Skin of body (tissue), 3 donors: ENCODE measurements at places on chromosomes 3 and 15.

GRCh38 chr3:87491843-87492242 is 215.5 kb upstream of the POU1F1 start:
- no peak for DNase-seq

- DNase-seq: no peak
Measured at GRCh38 chr3:55622733-55623132, 135.6 kb upstream of the WNT5A start.

DNA sequence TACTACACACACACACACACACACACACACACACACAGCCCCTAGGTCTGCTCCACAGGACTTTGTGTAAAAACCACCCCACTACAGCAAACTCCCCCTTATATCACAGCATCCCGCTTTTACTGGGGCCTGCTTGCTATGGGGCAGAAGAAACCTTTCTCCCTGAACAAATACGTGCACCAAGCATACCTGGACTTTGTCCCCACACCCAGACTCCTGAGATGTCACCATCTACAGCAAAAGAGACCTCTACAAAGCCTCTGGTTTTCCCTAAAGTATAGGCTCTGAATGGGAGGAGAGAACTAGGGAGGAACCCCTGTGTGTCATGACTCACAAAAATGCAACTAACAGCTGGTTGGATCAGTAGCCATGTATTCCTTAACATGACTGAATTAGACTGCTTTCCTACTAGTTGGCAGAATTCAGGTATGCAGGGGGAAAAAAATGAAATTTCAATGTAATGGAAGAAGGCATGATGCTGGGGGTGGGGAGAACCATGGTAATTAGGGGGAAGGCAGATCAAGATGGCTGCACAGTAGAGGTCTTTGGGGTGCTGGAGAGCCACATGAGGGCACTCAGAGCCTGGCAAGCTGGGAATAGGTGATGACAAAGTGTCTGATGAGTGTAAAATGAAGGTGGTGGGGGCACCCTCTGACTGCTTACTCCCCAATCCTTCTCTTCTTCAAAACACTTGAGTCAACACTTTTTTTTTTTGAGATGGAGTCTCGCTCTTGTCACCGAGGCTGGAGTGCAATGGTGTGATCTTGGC is 45.9 kb downstream of the DAPK2 start:
- DNase-seq: no peak

DNA sequence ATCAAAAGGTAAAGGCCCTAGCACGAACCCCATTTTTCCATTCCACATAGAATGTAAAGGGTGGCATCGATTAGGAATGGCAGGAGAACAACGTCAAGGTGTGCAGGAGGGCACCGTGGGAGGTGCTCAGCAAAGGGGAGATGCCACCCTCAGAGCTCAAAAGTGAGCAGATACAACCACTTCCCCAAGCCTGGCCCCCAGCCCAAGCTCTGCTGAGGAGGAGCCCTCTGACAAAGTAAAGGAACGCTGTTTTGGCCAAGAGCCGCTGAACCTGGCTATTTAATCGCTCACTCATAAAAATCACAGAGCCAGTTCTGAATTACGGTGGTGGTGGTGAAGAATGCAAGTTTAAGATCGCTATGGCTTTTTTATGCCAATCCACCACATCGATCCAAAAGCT is 12.4 kb downstream of the GNB5 start:
- DNase-seq: no peak

DNA sequence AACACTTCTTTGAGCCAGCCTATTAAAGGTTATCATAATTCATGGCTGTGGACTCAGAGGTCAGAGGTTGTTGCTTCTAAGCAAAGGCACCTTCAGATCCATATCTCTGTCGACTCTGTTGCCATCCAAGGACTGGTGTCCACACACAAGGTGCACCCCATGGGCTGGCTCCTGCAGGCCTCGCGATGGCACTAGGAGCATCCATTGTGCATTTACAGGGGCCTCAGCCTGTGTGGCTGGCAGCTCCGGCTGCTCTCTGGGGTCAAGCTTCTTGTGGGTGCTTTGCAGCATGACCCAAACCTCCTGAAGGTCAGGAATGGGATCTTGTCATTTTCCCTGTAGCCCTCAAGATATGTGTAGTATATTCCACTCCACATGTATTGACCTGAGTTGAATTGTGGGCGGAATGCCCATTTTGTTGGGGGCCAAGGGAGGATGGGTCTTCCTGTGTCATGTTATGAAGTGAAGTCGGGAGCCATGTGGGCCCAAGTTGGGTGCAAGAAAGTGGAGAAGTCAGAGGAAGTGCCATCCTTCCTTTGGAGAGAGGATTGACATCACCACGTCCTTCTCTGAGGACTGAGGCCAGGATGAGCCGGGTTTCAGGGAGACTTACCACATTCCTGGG is 43.9 kb downstream of the CHDH start:
- no peak for DNase-seq

GRCh38 chr3:38698061-38698460 is 48.6 kb upstream of the SCN5A start:
- DNase-seq: no peak

GRCh38 chr15:68829068-68829467 is 8.4 kb upstream of the ANP32A start:
- DNase-seq: no peak

GRCh38 chr15:53827355-53827754 is 67.9 kb upstream of the WDR72 start:
- DNase-seq: no peak

DNA sequence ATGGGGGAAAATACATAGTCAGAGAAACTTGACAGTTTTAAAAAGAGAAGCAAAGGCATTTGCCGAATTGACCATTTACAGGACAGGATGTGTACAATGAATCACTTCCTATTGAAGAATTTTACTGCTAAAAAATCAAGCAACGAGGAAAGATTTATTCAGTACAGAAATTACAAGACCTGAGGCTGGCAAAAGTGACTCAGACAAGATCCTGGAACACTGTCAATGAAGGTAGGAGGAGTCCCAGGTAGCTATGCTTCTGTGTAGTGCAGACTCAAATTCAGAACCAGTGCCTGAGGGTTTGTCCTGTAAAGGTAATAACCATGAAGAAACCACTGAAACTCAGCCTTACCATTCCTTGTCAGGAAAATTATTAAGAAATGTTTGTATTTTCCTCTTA is 120.9 kb downstream of the ZMAT3 start:
- no peak for DNase-seq

DNA sequence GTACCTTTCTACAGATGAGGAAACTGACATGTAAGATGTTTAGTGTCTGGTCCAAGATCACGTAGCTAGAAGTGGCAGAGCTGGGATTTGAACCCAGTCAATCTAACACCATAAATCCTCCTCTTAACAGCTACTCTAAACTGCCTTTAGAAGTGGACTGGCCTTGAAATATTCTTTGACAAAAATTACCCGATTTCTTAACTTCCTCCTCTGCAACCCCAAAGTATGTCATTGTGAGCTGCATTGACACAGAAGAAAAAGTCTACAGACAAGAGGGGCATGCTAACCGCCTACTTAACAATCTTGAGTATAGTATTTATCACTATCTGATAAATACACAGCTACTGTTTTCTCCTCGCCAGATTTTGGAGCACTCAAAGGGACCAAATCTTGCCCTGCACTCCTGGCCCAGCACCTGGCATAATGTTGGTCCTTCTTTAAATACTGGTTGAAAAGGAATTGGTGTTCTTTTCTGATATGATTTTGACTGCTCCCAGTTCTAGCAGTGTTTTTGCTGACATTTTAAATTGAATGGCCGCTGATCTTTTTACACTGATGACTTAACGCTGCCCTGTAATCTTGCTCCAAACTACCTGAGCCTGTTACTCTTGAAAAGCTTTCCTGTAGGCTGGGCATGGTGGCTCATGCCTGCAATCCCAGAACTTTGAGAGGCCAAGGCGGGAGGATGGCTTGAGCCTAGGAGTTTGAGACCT is 36.9 kb downstream of the ITPR1 start:
- DNase-seq: no peak

DNA sequence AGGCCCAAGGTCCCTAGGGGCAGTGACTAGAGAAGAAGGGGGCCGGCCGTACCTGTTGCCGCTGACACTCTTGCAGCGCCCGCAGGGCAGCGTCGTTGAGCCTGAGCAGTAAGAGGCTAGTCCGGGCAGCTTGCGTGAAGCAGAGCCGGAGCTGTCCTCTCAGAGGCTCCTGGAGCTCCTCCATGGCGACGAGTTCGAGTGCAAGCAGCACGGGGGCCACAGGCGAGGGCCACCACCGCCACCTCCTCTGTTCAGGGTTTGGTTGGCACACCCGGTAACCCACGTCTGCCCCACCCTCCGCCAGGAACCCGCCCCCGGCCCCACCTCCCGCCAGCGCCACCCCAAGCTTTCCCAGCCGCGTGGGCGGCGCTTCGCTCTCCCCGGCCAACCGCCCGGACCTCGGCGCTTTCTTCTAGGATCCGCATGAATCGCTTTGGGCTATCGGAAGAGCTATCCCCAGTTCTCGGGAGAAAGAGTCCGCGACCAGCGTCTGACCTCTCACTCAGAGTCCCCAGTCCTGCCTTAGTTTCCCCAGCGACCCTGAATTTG is at the start of gene ELL3:
Gene ELL3 (minus strand): TSS at position 249 of the 549 bp plus-strand sequence. CDS start 65 bp downstream, at position 184.
- DNase-seq: peak; percentile 66

- no peak for DNase-seq
Measured at GRCh38 chr15:29448320-29448719, 178.7 kb upstream of the NSMCE3 start.

DNA sequence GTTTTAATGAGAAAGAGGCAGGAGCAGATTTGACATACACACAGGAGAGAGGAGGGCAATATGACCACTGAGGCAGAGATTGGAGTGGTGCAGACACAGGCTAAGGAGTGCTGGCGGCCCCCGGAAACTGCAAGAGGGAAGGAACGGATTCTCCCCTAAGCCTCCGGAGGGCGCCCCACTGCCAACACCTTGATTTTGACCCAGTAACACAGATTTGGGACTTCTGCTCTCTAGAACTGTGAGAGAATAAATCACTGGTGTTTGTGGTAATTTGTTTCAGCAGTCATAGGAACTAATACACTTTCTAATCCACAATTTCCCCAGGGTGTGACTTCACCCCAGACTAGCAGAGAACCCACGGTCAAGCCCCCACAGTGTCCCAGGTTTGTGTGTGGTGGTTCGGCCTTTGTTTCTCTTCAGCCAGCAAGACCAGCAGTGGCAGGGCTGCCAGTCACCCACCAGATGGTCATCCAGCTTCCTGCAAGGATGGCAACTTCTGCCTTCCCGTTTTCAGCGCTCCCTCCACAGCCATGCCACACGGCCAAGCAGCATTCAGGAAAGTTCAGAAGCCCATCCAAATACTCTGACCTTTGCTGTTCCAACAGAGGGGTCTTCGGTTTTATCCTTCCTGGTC is 23.6 kb upstream of the TSPAN3 start:
- DNase-seq: no peak

- no peak for DNase-seq
Measured at GRCh38 chr3:128422762-128423524, 43.7 kb downstream of the DNAJB8 start.

DNA sequence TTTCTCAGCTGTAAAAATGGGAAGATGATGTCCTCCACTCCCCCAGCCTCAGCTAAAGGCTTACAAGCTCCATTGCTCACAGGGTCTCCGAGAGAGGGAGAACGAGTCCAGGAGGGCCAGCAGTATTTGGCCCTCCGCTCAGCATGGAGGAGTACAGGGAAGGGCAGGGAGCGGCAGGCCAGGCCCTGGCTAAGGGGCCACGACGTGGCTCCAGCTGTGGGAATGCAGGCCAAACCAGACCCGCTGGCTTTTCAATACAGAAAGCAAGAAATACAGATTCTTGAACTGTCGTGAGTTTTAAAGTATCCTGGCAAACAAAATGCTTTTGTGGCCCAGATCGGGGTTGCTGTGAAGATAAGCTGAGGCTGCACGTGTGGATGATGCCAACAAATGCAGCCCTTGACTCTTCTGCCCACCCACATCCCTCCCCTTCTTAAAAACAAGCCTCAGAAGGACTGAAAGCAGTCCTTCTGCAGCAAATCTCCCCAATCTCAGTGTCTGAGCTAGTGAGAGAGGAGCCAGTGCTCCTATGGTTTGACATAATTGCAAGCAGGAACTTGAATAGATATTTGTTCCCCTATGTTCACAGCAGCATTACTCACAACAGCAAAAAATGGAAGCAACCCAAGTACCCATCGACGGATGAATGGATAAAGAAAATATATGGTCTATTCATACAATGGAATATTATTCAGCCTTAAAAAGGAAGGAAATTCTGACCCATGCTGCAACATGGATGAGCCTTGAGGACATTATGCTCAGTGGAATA is 18.5 kb upstream of the FBLN2 start:
- no peak for DNase-seq

DNA sequence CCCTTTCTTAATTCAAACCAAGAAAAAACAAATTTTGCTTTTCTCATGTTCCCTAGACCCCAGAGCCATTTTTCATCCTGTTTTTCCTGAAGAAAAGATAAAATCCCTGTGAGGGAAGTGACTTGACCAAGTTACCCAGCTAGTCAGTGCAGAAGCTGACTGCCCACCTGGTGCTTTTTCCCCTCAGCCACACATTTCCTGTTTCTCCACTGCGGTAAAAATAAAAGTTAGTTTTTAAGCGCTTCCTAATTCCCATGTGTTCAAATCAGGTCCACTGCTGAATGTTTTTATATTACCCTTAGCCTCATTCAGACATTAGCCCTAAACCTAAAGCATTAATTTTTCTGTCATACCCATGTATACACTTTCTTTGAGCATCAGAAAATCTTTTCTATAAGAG is 26.1 kb downstream of the PPP2R3A start:
- DNase-seq: no peak

DNA sequence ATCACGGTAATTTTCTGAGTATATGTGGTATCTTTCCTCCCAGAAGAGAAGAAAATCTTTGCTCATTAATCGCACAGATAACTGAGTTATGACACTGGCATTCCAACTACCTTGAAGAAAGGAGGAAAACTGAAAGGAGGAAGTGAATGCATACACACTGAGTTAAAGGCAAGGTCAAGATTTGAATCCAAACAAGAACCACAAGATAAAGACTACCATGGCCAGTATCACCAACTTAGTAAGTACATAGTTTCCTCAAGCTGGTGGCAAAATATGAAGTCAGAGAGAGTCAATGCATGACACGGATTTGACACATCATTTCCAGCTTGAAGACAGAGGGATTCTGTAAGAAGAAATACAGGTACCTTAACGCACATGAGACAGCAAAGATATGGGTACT is 287.5 kb downstream of the ULK4 start:
- DNase-seq: no peak

- DNase-seq: no peak
Measured at GRCh38 chr3:72407766-72408165, 440.5 kb downstream of the SHQ1 start.

GRCh38 chr3:146503461-146504202 is 34.3 kb upstream of the PLSCR2 start:
- DNase-seq: peak; percentile 7

DNA sequence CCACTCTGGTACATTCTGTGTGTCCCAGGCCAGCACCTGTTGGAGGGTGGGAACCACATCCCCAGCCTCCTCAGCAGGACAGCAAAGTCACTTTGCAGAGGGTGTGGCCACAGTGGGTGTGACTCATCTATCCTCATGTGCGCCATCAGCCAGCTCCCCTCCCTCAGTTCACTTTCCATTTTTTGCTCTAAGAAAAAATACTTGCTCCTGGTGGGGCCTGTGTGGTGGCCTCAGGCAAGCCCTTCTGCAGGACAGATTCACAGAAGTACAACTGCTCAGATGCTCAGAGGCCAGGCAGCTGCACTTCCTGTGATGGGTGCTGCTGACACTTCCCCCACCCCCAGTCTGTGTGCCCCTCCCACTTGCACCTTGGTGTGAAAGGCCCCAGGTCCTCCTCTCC is 78.3 kb upstream of the ALDH1L1 start:
- no peak for DNase-seq

GRCh38 chr3:103968131-103968530 is 1398.6 kb upstream of the ALCAM start:
- no peak for DNase-seq

- no peak for DNase-seq
Measured at GRCh38 chr3:121670676-121671075, 10.0 kb upstream of the HCLS1 start.
